ENCODE measurements at places on chromosomes 2 and 18.

GRCh38 chr2:230221493-230221892, 1.7 kb upstream of the SP110 start:
- no peaks in the 10 kb centered on the region for H3K27me3 ChIP-seq
- peaks cover 4% of the 10 kb centered on the region for H3K4me1 ChIP-seq
- H3K4me3 ChIP-seq: no peak overlapping the region
- no peak for DNase-seq
- no peak overlapping the region for H3K27ac ChIP-seq

GRCh38 chr2:174901075-174901474, 104.1 kb downstream of the CHN1 start:
- peaks cover 9% of the 10 kb centered on the region for H3K4me1 ChIP-seq
- no peak overlapping the region for H3K4me3 ChIP-seq
- no peaks in the 10 kb centered on the region for H3K27me3 ChIP-seq
- H3K27ac ChIP-seq: peak overlapping the region; percentile 52
- no peak for DNase-seq

GRCh38 chr18:48994044-48994651, 43.4 kb upstream of the SMAD7 start:
- H3K4me1 ChIP-seq: peaks cover 13% of the 10 kb centered on the region
- no peak for DNase-seq
- no peaks in the 10 kb centered on the region for H3K36me3 ChIP-seq
- H3K27ac ChIP-seq: no peak overlapping the region
- H3K4me3 ChIP-seq: no peak overlapping the region

DNA sequence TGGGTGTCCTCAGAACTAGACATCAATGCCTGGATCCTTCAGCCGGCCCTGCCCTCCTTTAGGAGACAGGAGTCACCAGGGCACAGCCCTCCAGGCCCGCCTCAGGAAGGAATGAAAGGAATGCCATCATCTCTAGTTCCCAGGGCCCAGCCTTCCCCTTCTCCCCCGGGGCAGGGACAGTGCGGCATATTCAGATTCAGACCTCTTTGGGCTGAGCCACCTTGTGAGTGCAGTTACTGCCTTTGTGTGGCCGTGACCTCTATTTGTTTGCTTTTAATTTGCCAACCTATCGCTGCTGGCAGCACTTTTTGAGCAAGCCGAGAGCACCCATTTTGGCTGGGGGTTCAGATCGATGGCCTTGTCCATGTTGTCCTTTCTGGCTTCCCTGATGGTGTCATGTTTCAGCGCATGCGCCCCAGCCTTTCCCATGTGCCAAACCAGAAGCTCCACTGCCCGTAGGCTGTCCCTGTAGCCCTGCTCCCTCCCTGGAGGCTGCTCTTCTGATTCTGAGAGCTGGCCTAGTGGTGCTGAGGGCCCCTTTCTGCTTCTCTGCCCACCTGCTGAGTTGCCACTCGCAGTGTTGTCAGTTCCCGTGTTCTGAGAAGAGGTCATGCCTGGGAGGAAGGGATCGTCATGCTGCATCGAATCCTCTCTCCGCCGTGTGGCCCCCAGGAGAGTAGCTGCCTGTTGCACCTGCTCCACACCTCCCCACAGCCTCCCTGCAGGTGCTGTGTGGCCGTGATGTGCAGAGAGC, 10.9 kb downstream of the ANKRD23 start:
- peak overlapping the region; percentile 31 for H3K4me3 ChIP-seq
- H3K27me3 ChIP-seq: no peaks in the 10 kb centered on the region
- DNase-seq: peak; percentile 91
- H3K4me1 ChIP-seq: peaks cover 18% of the 10 kb centered on the region
- peaks cover 27% of the 10 kb centered on the region for H3K36me3 ChIP-seq

- H3K4me3 ChIP-seq: no peak overlapping the region
- H3K27ac ChIP-seq: no peak overlapping the region
- no peak for DNase-seq
- no peaks in the 10 kb centered on the region for H3K36me3 ChIP-seq
Observed at GRCh38 chr2:212843409-212844199, 305.0 kb upstream of the ERBB4 start.

GRCh38 chr2:70525032-70525431, 28.6 kb downstream of the TGFA start:
- no peaks in the 10 kb centered on the region for H3K27me3 ChIP-seq
- H3K27ac ChIP-seq: no peak overlapping the region
- peaks cover 9% of the 10 kb centered on the region for H3K4me1 ChIP-seq
- no peak overlapping the region for H3K4me3 ChIP-seq
- H3K36me3 ChIP-seq: no peaks in the 10 kb centered on the region

- H3K36me3 ChIP-seq: peaks cover 3% of the 10 kb centered on the region
- H3K4me3 ChIP-seq: no peak overlapping the region
- DNase-seq: no peak
- no peaks in the 10 kb centered on the region for H3K27me3 ChIP-seq
- H3K4me1 ChIP-seq: peaks cover 8% of the 10 kb centered on the region
- H3K27ac ChIP-seq: no peak overlapping the region
Observed at GRCh38 chr2:147760984-147761383, 83.8 kb upstream of the ACVR2A start.

DNA sequence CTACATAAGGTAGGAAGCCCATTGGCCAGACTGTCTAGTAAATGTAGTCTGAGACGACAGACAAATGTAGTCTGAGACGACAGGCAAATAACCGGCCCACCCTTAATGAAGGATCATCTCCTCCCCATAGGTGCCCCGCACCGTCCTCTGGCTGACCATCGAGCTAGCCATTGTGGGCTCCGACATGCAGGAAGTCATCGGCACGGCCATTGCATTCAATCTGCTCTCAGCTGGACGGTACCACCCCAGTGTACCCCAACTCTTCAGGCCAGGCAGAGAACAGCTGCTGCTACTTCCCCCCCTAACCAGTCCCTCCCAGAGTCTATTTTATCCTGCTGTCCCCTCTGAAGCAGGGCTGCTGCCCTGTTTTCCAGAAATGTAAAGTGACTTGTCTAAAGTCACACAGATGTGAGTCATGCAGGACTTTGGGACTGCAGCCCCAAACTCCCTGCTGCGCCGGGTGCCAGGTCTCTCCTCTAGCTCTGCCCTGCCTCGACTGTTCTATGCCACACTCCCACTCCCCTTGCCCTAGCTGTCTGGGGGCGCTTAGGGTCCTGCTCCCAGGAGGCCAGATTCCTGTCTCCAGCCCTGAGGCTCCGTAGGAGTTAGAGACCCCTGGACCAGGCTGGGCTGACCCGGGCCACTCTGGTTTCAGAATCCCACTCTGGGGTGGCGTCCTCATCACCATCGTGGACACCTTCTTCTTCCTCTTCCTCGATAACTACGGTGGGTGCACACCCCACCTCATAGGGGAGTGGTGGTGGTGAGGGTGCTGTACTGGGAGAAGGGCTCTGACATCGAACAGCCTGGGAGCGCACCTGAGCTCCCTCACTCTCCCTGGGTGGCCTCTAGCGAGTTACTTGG, 4.7 kb downstream of the SLC11A1 start:
- H3K4me3 ChIP-seq: peak overlapping the region; percentile 88
- H3K36me3 ChIP-seq: no peaks in the 10 kb centered on the region
- H3K4me1 ChIP-seq: peaks cover 6% of the 10 kb centered on the region
- peak; percentile 62 for DNase-seq
- H3K27me3 ChIP-seq: peaks cover 23% of the 10 kb centered on the region
- no peak overlapping the region for H3K27ac ChIP-seq
